Kidney tubule cell (primary cell): ENCODE measurements at places on chromosomes 12 and 14.

DNA sequence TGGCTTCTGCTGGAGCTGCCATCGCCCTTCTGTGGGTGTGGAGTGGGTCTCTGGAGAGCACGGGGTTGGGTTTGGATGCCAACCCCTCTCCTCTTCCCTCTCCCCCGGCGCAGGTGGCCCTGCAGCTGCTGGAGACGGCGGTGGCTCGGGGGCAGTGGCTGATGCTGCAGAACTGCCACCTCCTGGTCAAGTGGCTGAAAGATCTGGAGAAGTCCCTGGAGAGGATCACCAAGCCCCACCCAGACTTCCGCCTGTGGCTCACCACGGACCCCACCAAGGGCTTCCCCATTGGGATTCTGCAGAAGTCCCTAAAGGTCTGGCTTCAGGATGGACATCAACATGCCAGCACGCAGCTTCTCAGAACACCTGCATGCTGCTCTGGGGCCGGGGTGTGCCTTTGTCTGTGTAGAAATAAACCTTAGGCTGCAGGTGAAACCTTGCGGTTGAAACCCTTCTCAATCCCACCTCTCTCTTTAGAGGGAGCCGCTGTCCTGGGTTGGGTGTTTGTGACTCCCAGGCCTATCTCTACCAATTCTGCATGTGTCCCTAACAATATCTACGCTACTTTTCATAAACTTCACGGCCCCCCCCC lies 44.3 kb downstream of the CCDC92 start:
- no peak for DNase-seq

DNA sequence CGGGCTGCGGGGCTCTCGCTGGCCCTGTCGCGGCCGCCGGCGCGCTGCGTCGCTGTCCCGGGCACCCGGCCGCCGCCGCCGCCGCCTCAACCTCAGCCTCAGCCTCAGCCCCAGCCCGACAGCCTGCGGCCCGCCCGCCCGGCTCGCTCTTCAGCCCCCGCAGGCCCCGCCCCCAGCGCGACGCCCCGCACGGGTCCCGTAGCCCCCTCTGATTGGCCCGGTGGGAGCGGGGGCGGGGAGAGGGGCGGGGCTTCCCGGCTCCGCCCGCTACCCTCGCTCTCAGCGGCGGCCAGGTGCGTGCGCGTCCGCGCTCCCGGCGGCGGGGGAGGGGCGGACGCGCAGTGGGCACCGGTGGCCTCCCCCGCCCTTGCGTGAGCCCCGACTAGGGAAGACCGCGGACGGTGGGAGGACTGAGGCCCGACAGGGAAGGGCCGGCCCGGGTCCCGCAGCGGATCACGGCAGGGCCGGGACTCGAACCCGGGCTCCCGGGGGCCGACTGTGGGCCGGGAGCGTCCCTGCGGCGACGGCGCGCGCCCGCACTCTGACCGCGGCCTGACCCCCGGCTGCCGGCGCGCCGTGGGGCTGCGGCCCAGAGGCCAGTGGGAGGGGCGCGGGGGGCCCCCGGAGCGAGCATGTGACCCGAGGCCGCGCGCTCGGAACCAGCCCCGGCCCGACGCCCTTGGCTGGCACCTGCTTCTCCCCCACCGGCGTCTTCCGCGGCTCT lies at the start of gene PPP1R13B:
Gene PPP1R13B, minus strand, starts transcription at position 125 of the 724 bp plus-strand sequence. CDS start 268 bp downstream, outside the sequence.
- peak; percentile 93 for DNase-seq

DNA sequence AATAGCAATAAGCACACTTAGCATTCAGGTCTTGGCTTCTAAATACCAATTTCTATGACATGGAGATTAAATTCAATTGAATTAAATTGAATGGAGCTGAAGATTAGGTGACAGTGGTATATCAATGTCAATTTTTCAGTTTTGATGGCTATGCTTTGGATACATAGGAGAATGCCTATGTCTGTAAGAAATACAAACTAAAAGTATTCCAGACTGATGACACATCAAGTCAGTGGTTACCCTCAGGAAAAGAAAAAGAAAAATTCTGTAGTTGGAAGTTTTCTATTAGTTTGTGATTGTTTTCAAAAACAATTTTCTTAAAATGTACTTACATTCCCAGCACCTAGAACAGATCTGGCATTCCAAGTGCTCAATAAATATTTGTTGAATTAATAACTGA lies 4.9 kb upstream of the DCAF4 start:
- DNase-seq, result no peak

DNA sequence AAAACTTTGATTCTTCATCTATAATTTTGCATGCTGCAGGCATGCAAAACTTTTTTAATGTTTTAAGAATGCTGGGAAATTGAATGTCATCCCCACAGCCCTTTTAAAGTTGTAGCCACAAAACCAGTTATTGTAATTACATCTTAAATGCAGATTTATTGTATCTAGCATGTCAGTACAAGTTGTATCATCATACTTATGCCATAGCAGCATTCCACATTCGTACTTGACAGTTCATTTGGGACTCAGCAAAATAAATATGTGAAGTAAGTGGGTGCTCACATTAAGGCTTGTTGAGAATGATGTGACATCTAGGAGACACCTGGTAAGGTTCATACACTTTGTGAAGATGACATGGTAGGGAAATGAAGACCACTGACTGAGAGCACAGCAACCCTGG lies 44.0 kb upstream of the GZMB start:
- DNase-seq, result no peak

GRCh38 chr14:59836116-59836515 lies 34.5 kb downstream of the RTN1 start:
- DNase-seq, result no peak

GRCh38 chr12:1574865-1575259 lies 19.5 kb downstream of the FBXL14 start:
- no peak for DNase-seq

DNA sequence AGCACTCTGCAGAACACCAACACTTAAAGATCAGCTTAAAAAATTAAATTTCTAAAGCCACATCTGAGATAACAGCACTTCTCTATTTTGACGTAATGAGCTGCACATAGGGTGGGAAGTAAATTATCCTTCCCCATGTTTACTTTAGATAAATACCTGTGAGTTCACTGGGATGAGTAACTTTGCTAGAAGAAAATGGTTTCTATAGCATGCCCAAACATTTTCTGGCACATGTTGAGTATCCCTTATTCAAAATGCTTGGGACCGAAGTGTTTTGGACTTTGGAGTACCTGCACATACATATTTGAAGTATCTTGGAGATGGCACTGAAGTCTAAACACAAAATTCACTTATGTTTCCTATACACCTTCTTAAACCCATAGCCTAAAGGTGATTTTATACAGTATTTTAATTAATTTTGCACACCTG lies 6.6 kb downstream of the SLC38A2 start:
- no peak for DNase-seq

- DNase-seq, result no peak
Measured at GRCh38 chr12:54956818-54957641, 27.5 kb downstream of the TESPA1 start.

DNA sequence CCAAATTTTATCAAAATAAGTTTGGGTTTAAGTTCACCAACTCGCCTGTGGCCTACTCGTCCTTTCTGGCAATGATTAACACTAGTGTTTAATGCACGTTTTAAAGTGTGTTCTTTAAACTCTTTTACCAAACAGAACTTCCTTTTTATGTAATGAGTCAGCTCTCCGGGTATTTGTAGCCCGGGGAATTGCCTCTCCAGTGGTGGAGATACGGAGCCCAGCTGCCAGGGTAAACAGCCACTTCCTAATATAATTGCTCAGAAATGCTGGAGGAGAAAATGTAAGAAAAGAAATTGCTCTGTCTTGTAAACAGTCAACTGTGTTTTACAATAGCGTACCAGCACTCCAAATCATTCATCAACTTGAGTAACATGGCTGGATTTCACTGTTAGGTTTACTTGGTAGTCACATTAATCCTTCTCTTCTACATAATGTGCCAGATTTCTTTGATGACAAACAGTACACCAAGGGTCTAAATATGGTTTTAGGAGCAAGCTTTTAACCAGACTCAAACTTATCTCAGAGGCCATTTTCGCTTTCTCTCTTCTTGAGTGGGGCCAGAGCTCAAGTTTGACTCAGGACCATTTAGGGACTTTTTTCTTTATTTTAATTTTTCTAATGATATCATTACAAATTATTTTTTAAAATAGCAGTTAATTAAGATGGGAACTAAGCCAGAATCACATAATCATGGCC lies 101.2 kb upstream of the SLC38A2 start:
- peak; percentile 92 for DNase-seq

- DNase-seq, result no peak
Measured at GRCh38 chr12:4259099-4259498, 14.5 kb upstream of the CCND2 start.

- DNase-seq, result no peak
Measured at GRCh38 chr12:132631666-132632065, 13.1 kb downstream of the P2RX2 start.

- no peak for DNase-seq
Measured at GRCh38 chr14:27553790-27554189, 956.0 kb upstream of the NOVA1 start.

- DNase-seq, result no peak
Measured at GRCh38 chr14:22387776-22388241, 201.2 kb downstream of the DAD1 start.

- DNase-seq, result no peak
Measured at GRCh38 chr12:124073356-124074035, 100.5 kb downstream of the ZNF664 start.

DNA sequence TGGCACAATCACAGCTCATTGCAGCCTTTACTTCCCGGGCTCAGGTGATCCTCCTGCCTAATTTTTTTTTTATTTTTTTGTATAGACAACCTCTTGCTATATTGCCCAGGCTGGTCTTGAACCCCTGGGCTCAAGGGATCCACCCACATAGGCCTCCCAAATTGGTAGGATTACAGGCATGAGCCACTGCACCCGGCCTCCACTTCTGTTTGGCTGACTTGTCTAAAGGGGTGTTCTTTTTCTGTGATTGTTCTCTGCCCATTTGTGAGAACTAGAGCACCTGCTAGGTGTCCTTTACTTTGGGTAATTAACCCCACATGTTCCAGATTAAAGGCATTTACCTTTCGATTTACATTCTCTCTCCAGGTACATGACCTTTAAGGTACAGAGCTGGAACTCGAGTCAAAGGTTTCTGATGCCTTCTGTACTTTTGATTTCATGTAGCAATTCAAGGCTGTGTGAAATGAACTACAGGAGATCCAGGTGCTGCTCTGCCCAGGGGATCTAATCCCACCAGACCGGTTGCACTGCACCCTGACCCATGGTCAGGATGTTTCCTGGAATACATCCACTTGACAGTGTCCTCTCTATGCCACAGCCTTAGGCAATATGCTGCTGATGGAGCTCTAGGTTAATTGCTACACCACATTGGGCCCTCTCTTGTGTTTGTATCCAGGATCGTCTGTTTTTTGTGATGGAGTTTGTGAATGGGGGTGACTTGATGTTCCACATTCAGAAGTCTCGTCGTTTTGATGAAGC lies 163.6 kb downstream of the PRKCH start:
- no peak for DNase-seq

DNA sequence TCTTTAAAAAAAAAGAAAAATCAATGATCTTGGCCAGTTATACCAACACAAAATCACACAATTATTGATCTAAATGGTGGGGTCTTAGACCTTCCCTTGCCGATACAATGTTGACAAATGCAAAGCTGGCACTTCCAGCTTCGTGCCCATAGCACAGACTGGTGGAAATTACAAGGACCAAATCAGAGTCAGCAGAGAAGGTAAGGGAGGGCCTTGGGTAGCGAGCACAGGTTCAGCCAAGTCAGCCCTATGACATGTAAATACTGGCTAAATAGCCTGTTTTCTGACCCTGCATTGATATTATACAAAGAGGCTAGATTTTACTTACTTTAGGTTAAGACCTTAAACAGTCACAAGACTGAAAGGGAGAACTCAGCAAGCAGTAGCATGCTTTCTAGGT lies 30.3 kb upstream of the WDR89 start:
- DNase-seq, result peak; percentile 19

DNA sequence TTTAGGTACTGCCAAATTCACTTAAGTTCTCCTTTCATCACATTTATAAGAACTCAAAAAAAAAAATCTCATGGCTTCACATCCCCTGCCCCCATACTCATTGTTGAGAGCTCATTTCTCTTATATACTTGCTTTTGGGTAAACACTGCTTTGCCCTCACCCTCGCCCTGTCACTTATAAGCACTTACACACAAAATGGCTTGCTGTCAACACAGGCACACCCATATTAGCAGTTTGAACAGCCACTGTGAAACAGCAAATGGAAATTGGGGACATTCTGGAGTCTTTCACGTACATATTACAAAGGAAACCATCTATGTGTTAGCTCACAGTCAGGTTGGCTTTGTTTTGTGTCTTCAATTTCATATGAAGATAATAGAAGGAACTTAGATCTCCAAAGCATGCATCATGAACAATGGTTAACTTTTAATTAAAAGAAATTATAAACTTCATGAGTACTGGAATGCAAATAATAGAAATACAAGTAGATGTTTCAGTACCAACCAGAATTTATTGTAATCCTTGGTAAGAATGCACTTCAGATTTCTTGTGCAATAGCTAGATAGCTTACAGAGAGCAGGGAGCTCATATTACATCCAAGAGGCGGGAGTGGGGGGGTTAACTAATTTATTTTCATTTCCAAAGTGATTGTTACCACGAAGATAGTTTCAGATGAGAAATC lies 272.2 kb downstream of the ALG10B start:
- DNase-seq, result no peak

DNA sequence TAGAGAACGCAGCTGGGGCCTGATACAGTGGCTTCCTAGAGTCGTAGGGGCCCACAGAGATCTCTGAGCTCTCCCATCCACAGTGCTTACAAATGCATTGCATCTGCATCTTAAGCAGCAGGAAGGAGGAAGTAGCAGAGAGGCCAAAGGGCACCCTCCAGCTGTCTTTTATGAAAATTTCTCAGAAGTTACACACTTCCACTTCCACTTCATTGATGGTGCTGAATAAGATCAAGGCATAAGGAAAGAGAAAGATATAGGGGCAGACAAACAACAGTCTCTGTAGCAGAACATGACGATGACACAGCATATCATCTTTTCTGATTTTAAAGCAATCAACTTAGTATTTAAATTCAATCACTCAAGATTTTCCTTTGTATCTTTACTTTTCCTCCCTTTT lies 51.6 kb upstream of the ABCC9 start:
- DNase-seq, result no peak

DNA sequence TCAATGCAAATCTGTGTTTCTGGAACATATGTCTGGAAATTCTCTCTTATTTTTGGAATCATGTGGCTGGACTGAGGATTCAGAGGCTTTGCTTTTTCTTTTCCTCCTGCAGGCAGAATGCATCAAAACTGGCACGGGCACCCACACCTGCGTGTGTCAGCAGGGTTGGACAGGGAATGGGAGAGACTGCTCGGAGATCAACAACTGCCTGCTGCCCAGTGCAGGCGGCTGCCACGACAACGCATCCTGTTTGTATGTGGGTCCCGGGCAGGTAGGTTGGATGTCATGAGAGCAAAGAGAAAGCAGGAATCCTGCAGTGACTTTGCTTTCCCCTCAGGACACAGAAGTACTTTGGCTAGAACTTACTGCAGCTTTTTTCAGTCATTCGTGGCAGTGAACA lies 90.3 kb downstream of the STAB2 start:
- peak; percentile 4 for DNase-seq

DNA sequence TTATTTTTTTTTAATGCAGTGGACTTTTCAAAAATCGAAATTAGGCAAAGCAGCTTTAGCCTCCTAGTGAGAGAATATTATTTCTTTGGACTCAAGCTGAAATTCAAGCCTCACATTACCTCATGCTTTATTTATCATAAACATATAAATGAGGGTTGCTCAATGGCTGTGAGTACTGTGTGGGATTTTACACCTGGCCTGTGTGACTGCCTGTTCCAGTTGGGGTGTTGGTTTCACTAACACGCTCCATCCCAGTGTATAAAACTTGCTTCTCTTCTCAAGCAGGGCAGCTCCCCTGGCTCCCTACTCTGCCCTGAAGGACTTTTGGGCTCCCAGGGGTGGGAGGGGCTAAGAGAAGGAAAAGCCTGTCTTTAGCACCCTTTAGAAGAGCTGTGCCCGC lies 15.0 kb downstream of the ANKLE2 start:
- DNase-seq, result no peak
